NCI-H345 (cell line): ENCODE measurements at places on chromosomes 6 and 20.

- DNase-seq: peak; percentile 11
Observed at GRCh38 chr6:11575408-11576033, 38.0 kb downstream of the TMEM170B start.

DNA sequence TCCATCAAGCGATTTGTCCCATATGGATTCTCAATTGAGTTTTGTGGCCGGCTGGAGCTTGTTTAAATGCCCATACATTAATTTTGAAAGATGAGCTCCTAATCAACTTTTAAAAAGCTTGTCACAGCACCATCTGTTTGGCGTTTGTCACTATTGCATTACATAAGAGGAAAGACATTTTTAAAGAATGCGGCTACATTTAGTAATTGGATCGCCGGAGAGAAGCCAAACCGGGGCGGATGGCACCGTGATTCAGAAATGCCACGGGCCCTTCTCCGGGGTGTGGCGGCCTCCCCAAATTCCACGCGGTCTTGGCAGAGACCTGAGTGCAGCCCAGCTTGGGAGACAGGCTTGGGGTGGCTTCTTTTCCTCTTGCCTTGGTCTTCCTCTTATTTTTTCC, 67.7 kb upstream of the ZNFX1 start:
- DNase-seq: no peak

DNA sequence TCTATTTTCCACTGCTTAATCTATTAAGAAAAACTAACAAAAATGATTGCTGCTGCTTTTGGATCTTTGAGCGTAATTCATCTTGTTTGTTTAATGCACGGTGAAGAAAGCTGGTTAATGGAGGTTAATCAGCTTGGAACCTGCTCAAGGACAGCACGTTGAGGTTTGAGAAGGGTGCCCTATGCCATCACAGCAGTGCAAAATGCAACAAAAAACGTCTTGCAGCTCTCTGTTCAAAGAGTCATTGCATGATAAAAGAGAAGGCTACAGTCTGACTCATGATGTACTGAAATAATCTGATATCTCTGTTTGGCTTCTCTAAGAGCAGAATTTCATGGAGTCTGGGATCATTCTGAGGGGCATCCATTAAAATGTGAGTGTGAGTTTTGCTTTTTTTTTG, 80.6 kb upstream of the PREP start:
- DNase-seq: no peak

GRCh38 chr6:110876806-110877564, 2.4 kb downstream of the AMD1 start:
- no peak for DNase-seq

DNA sequence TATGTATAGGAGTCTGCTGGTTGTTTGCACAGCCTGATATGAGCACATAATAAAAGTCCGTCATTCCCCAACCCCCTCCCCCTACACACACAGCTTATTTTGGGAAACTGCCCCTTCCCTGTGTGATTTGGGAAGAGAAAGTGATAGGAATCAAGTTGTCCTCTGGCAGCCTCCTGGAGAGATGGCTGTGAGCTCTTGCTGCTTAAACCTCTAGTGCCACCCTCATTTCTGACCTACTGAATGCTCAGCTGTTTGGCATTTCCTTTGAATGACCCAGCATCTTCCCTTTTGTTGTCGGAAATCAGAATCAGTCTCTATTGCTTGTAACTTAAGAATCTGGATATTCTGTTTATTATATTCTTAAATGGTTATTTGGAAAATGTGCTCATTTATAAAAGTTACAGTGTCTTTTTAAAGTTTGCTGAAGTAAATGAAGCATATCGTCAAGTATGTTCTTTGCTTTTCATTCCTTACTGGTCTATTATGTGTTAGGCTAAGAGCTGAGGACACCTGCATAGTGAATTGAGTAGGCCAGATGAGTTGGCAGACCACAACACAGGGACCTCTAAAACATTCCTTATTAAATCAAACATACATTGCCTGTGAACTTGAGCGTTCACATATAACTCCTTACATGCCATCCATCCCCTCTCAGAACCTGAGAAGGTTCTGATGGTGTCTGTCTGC, 5.5 kb downstream of the RWDD2A start:
- no peak for DNase-seq

DNA sequence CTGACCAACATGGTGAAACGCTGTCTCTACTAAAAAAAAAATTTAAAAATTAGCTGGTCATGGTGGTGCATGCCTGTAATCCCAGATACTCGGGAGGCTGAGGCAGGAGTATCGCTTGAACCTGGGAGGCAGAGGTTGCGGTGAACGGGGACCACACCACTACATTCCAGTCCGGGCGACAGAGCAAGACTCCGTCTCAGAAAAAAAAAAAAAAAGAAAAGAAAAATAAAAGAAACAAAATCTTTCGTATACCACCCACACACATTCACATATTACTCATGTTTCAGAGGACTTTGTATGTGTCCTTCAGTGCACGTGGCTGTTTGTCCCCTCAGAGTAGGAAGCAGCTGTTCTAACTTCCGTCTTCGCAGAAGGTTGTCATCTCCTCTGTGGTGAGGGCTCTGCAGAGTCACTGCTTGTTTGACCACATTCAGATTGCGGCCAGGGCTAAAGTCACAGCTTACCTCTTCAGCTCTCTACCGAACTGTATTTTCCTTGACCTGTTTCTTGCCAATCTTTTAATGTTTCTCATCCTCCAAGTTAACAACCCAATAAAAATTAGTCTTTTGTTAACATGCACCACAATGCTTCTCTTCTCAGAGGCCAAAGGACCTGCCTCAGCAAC, 36.6 kb upstream of the HIVEP1 start:
- no peak for DNase-seq

DNA sequence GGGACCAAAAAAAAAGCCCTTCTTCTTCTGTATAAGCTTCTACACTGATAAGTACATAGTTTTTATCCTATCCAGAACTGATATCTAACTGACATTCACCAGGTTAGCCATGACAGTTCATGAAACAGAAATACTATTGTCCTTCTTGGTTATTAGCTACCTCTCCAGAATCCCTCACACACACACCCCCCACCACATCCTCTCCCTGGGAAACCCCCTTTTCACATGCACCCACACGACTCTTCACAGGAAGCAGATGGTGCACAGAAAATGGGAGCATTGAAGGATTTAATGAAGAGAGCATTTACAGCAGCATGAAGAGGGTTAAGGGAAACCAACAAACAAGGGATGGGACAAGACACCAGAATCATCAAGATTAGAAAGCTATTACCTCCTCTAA, 88.9 kb downstream of the FHL5 start:
- no peak for DNase-seq

DNA sequence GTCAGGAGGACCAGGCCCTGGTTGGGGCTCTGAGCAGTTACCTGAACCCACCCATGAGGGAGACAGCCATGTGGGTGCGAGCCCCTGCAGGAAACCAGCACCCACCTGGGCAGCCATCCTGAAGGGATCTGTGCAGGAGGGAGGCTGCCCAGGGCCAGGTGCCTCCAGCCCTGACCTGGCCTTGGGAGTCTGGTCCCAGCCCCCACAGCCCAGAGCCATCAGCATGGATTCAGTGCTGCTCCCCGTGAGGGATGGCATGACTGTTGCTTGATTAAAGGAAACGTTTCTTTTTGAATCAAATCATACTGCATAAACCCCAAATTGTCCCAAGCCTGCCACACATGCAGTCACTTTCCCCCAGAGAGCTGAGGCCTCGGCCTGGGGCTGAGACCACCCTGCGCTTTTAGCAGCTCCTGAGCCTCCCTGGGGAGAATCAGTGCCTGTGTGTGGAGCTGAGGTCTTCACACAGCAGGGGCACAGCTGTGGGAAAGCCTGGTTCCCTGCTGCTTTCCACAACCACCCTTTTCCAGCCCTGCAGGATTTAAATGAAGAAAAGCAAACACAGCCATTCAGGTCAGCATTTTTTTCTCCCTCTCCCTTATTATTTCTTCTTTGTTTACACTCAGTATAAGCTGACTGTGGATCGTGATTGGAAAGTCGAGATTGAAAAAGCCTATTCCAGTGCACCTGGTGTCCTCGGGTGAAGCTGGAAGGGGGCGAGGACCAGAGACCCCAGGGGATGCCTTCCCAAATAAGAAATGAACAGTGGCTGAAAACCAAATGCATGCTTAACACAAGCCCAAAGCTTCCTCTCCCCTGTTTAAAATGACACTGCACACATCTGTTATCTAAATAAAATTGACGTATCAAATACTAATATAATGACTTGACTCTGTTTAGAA, 283.9 kb downstream of the SMOC2 start:
- peak; percentile 65 for DNase-seq
